ENCODE measurements at places on chromosomes 3 and 15.

- peaks cover under 1% of the 10 kb centered on the region for H3K36me3 ChIP-seq
- peaks cover 6% of the 10 kb centered on the region for H3K4me1 ChIP-seq
- DNase-seq, result no peak
- H3K27me3 ChIP-seq, result no peaks in the 10 kb centered on the region
- H3K27ac ChIP-seq, result peak overlapping the region; percentile 78
Observed at GRCh38 chr15:55197362-55197705, 593 bp upstream of the RSL24D1 start.

DNA sequence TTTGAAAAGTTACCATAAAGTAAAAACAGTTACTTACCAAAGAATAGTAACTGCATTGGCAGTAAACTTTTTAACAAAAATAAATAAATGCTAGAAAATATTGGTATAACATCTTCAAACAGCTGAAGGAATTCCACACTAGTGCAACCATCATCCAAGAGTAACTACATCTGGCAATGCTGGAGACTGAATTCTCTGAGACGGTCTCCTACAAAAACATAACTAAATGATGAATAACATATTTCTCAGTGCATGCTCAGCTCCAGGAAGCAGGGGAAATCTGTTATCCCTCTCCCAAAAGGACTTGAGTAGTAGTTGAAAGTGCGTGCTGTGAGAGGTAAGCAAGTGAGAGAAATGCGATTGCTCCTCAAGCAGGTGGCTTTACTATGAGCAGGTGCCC, 526.8 kb upstream of the CCDC54 start:
- no peaks in the 10 kb centered on the region for H3K36me3 ChIP-seq
- H3K4me1 ChIP-seq, result no peaks in the 10 kb centered on the region
- no peak overlapping the region for H3K27ac ChIP-seq

DNA sequence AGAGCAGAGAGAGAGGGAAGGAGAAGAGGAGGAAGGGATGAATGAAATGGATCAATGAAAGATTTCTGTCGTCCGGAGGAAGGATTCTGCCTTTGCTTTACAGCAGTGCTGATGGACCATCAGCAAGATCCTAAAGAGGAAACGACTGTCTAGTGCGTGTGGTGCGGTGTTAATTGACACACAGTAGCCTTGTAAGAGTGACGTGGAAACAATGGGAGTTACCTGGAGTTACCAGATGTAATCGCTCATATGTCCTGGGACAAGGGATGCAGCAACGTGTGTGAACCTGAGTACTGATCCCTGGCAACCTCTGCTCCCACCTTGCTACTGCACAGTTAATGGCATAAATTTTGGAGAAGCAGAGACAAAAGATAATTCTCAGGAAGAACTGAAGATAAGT, 62.6 kb upstream of the TPRG1 start:
- no peaks in the 10 kb centered on the region for H3K36me3 ChIP-seq
- H3K27me3 ChIP-seq, result no peaks in the 10 kb centered on the region
- H3K27ac ChIP-seq, result no peak overlapping the region
- no peak for DNase-seq
- no peaks in the 10 kb centered on the region for H3K4me1 ChIP-seq

DNA sequence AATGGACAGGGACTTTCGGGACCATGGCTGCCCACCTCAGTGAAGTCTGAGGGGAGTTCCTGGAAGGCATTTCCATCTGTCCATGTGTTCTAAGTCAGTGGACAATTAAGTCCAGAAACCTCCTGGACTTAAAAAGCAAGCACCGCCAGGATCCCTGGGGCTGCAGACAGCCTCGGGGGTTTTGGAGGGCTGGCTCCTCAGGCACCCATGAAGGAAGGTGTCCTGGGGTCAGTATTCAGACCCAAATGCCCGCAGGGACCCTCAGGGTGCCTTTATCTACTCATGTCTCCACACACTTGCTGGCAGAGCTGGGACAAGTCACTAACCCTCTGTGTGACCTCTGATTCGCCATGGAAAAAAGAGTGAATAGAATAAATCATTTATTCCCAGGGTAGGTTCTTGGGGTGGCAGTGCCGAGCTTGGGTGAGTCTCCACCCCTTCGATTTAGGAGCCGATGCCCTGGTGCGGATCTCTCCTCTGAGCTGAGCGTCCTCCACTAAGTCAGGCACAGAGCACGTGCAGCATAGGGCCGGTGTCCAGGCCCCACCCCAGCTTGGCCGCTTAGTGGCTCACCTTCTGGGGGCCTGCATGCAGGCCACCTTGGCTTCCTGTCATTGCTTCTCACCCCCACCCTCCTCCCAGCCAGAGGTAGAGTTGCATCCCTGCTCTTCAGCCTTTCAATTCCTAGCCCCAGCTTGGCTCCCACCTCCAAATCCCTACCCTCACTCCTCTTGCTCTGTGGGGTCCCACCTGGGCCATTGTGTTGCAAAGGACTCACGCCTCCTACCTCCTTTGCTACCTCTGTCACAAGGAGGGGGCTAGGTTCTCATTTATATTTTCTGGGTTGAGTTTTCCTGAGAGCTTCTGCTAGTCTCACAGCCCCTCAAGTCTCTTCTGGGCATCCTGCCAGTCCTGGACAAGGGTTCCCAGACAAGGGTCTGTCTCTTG, 19.9 kb downstream of the SLC6A6 start:
- no peak for DNase-seq
- H3K27me3 ChIP-seq, result no peaks in the 10 kb centered on the region
- H3K36me3 ChIP-seq, result peaks cover 8% of the 10 kb centered on the region
- H3K4me3 ChIP-seq, result no peak overlapping the region

GRCh38 chr3:167445491-167445890, 28.4 kb downstream of the SERPINI2 start:
- H3K27ac ChIP-seq, result no peak overlapping the region
- H3K4me3 ChIP-seq, result no peak overlapping the region
- no peaks in the 10 kb centered on the region for H3K4me1 ChIP-seq
- no peak for DNase-seq
- no peaks in the 10 kb centered on the region for H3K36me3 ChIP-seq
- H3K27me3 ChIP-seq, result no peaks in the 10 kb centered on the region

DNA sequence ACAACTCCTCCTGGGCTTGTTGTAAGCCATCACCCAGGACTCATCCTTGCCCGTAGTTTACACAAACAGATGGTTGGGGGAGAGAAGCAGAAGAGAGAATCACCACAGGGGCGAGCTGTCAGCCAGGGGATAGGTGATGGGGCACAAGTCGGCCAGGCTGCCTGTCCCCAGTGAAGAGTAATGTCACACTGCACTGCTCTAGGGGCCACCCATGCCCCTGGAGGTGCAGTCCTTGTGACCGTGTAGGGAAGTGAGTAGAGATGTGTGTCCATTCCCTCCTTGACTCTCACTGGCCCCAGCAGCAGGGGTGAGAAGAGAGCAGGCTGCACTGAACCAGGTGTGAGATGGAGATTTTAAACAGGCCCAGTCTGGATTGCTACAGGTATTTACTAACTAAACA, 17.1 kb upstream of the PRSS50 start:
- no peak overlapping the region for H3K4me3 ChIP-seq
- H3K4me1 ChIP-seq, result no peaks in the 10 kb centered on the region
- no peak for DNase-seq
- no peak overlapping the region for H3K27ac ChIP-seq
- H3K36me3 ChIP-seq, result no peaks in the 10 kb centered on the region

- H3K27ac ChIP-seq, result no peak overlapping the region
- H3K4me3 ChIP-seq, result no peak overlapping the region
- no peak for DNase-seq
Observed at GRCh38 chr15:78327466-78327865, 12.7 kb upstream of the CRABP1 start.

- H3K36me3 ChIP-seq, result no peaks in the 10 kb centered on the region
- H3K27ac ChIP-seq, result no peak overlapping the region
- no peaks in the 10 kb centered on the region for H3K27me3 ChIP-seq
- no peak for DNase-seq
Observed at GRCh38 chr3:129245141-129245540, 4.3 kb upstream of the COPG1 start.

DNA sequence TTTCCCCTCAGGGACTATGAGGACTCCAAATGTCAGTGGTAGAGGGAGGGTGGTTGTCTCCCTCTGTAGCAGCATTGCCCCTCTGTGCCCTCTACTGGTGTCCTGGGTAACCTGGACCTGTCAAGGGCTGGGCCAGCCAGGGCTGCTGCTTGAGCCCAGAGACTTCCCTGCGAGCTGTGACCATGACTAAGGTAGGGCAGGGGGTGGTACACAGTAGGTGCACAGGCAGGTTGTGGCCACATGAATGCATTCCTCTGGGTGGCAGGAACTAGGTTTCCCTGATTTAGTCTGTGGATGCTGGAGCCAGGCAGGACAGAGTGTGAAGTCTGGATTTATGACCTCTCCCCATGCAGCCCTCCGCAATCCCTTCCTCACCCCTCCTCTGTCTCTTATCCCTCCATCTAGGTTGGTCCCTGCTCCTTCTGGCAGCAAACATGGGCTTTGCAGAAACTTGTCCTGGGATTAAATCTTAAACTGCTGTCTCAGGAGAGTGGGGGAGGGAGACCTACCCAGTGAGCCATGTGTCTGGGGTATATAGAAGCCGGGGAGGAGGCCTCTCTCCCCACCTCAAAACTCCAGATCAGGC, 8.7 kb upstream of the SEMA3F start:
- no peaks in the 10 kb centered on the region for H3K36me3 ChIP-seq
- no peak for DNase-seq
- no peaks in the 10 kb centered on the region for H3K27me3 ChIP-seq
- H3K27ac ChIP-seq, result no peak overlapping the region
- H3K4me1 ChIP-seq, result no peaks in the 10 kb centered on the region
- H3K4me3 ChIP-seq, result no peak overlapping the region

GRCh38 chr3:130990282-130990681, 36.3 kb downstream of the ASTE1 start:
- no peaks in the 10 kb centered on the region for H3K27me3 ChIP-seq
- no peaks in the 10 kb centered on the region for H3K4me1 ChIP-seq
- H3K4me3 ChIP-seq, result no peak overlapping the region
- peaks cover 14% of the 10 kb centered on the region for H3K36me3 ChIP-seq
- H3K27ac ChIP-seq, result no peak overlapping the region

GRCh38 chr3:151145713-151146070, 57.3 kb downstream of the GPR171 start:
- H3K4me1 ChIP-seq, result no peaks in the 10 kb centered on the region
- no peaks in the 10 kb centered on the region for H3K36me3 ChIP-seq
- no peaks in the 10 kb centered on the region for H3K27me3 ChIP-seq
- DNase-seq, result no peak
- no peak overlapping the region for H3K4me3 ChIP-seq

GRCh38 chr3:108838436-108838835, 15.8 kb downstream of the TRAT1 start:
- no peaks in the 10 kb centered on the region for H3K27me3 ChIP-seq
- peak overlapping the region; percentile 13 for H3K27ac ChIP-seq
- no peak overlapping the region for H3K4me3 ChIP-seq
- peaks cover 72% of the 10 kb centered on the region for H3K4me1 ChIP-seq
- H3K36me3 ChIP-seq, result peaks cover 39% of the 10 kb centered on the region
- no peak for DNase-seq

- no peak for DNase-seq
- no peaks in the 10 kb centered on the region for H3K4me1 ChIP-seq
- peaks cover 58% of the 10 kb centered on the region for H3K36me3 ChIP-seq
- H3K4me3 ChIP-seq, result no peak overlapping the region
- H3K27me3 ChIP-seq, result no peaks in the 10 kb centered on the region
- no peak overlapping the region for H3K27ac ChIP-seq
Observed at GRCh38 chr15:84797212-84797611, 19.9 kb upstream of the ALPK3 start.

DNA sequence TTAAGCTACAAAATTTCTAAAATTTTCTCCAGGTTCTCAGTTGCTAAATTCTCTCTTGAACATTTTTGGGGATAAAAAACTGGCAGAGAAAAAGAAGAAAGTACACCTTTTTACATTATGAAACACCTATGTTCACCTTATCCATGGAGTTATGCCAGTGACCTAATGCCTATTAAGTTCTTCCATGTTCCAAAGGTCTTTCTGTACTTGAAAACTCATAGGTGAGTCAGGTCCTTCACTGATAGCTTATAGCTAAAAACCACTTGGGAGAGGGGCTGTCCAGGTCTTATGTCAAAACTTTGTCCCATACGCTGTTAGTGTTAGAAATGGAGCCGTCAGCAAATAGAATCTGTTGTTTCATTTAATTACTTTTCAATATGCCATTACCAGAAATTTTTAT, 487.5 kb upstream of the TPRG1 start:
- peaks cover 5% of the 10 kb centered on the region for H3K4me1 ChIP-seq
- no peak overlapping the region for H3K4me3 ChIP-seq
- no peaks in the 10 kb centered on the region for H3K36me3 ChIP-seq
- no peak overlapping the region for H3K27ac ChIP-seq
- H3K27me3 ChIP-seq, result no peaks in the 10 kb centered on the region
- no peak for DNase-seq
